ENCODE measurements at places on chromosomes 12 and 14.

DNA sequence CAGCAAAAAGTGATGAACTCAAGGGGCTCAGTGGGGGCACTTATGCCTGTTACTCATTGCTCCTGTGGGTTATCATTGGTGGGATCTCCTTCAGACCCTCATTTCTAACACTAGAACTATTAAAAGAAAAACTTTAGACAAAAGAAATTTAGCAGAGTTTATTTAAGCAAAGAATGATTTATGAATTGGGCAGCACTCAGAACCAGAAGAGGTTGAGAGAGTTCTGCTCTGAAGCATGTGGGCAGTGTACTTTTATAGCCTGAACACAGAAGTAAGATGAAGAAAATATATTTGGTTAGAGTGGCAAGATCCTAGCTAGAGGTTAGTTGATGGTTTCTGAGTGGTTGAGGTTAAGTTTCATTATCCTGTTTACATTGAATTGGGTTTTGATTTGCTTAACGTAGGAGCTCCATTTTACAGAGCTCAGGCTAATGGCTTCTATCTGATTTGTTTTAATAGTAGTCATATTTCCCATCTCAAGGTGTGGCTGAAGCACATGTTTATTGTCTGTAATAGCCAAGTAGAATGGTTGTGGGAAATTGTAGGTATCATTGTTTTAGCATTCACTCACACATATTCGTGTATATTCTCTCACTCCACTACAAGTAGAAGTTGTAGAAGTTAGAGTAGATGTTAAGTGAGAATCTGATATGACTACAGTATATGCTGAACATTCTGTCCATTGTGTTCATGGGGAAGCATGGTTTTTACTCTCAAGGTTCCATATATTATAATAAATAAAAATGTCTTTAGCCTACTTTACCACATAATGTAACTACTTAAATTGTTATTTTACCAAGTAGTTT lies 27.6 kb downstream of the LEMD3 start:
- no peak for DNase-seq

- DNase-seq, result no peak
Measured at GRCh38 chr12:109592195-109592904, 18.8 kb downstream of the MVK start.

DNA sequence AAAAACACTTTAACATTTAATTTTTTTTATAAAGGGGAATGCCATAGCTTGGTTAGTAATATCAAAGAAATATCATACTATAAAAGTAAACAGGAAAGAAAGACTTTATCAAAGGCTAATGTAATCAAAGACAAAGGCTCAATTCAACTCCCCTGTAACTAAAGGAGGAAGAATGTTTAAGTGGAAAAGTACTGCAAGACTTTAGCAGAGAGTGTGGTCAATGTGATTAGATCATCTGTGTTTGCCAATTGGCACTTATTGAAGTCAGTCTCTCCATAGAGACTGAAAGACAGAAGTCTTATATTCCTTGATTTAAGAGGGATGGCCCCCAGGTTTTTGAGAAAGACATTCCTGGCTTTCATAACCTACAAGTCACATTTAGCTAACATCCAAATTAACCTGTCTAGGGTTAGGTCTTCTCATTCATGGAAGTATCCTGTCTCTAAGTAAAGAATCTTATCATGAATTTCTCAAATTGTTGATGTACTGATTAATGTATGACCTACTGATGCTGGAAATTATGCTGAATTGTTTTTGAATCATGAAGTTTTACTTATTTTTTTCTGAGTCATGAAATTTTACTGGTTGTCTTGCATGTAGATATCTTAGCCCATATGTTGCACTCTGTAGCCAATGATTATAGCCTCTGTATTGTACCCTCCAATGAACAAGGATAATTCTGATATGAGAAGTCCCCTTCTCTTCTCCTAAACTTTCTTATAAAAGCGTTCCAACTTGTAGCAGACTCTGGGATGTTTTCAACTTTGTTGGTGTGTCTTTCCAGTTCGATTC lies 65.4 kb downstream of the ATXN7L3B start:
- no peak for DNase-seq

- no peak for DNase-seq
Measured at GRCh38 chr12:129339336-129339735, 486.1 kb downstream of the GLT1D1 start.

- no peak for DNase-seq
Measured at GRCh38 chr12:4417455-4417854, 28.2 kb downstream of the FGF6 start.

GRCh38 chr14:23319746-23320583 lies 1.3 kb upstream of the PABPN1 start:
- no peak for DNase-seq

DNA sequence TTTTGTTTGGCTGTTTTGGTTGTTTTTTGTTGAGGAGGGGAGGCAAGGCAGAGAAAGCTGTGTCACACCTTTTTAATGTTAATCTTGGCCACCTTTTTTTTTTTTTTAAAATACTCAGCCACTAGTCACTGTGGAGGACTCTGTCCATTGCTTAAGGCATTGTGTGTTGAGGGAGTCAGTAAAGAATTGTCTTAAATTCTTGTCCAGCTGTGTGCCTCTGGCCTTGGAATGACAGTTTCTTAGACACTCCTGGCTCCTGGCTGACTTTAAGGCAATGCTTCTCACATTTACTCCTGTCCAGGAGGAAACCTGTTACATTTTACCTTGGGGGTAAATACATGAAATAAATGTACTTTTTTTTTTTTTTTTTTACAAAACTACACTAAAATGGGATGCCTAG lies 18.1 kb upstream of the SMCO2 start:
- no peak for DNase-seq

DNA sequence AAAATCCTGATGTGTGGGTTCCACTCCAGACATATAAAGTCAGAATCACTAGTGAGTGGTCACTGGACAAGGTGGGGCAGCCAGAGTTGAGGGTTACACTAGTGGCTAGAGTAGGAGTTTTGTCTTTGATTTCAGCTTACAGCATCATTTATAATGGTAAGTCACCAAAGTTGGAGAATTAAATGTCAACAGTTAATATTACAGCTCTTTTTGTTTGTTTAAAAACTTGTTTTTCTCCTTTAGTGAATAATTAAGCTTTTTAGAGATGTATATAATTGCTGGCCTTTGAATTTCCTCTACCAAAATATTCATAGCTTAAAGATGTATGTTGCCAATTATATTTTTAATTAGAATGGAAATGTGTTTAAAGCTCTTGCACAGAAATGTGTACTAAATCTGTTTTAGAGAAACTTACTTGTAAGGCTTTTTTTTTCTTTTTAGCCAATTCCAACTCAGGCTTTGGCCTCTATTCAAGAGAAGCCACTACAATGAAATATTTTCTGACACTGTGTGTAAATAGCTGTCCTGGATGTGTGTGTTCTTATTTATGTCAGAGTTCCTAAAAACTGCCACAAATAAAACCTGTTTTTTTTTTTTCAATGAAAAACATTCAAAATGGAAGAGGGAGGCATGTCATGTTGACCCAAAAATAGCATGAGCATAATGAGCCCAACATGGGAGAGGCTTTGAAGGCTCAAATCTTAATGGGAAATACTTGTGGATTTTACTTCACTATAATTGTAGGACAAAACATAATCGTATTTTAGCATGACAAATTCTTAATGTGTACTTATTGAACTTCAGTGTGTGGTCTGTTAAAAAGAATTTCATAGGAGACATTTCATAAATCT lies 92.2 kb downstream of the TBC1D30 start:
- no peak for DNase-seq

DNA sequence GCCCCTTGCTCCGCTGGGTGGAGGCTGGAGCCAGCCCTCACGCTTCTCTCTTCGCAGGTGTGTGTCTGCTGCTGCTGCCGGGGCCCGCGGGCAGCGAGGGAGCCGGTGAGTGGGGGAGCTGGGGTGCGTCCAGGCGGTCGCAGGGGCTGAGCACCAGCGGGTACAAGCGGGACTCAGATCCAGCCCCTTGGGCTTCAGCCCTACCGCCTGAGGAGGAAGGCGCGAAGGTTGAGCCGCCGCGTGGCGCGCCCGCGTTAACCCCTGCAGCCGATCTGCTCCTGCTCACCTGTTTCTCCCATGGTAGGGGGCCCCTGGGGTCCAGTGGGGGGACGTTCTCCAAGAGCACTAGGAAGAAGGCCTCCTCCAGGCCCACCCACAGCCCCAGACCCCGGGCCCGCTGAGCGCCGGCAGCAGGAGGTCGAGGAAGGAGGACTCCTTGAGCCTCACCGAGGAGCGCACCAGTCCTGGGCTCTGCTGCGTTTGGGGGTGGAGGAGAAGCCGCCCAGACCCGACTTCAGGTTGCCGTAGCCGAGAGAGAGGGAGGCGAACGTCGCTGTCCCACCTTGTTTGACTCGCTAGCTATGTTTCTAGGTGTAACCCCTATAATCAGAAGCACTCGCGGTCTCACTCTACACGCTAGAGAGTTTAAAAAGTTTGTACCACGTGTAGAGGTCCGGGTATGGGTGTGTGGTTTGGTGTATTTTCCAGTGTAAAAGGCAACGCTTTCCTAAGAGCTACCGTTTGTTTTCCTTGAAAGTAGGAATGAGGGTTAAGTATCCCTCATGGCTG lies 834 bp downstream of the COCH start:
- DNase-seq, result peak; percentile 8

DNA sequence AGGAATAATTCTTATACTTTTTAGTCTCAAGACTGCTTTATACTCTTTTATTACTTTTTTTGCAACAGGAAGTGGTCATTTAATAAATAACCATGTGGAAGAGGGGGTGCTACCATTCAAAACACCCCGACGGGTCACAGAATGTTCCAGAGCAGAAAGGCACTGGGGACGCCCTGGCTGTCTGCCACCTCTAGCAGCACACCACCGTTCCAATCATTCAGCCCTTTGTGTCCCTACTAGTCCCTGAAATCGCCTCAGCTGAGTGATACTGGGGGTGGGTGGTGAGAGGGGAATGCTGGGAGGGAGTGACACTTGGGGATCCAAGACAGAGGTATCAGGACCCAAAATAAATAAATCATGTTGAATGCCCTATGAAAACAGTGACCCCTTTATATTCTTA lies 52.4 kb downstream of the MON2 start:
- no peak for DNase-seq

DNA sequence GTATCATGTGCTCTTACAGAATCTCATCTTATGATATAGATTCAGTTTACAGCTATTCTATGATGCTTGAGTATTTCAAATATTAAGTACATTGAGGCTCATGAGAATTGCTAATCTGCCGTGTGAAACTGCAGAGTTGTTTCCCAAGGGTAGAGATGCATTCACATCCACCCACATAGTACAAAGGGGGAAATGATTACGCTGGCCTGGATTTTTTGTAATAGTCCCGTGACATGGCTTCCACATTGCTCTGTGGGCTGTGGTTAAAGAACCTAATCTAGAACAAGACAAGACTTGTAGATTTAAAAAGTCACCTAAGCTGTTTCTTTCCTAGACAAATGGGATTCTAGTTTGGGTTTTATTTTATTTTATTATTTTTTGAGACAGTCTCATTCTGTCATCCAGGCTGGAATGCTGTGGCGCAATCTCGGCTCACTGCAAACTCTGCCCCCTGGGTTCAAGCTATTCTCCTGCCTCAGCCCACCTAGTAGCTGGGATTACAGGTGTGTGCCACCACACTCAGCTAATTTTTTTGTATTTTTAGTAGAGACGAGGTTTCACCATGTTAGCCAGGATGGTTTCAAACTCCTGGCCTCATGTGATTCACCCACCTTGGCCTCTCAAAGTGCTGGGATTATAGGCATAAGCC lies 13.0 kb upstream of the RIOX1 start:
- DNase-seq, result no peak

DNA sequence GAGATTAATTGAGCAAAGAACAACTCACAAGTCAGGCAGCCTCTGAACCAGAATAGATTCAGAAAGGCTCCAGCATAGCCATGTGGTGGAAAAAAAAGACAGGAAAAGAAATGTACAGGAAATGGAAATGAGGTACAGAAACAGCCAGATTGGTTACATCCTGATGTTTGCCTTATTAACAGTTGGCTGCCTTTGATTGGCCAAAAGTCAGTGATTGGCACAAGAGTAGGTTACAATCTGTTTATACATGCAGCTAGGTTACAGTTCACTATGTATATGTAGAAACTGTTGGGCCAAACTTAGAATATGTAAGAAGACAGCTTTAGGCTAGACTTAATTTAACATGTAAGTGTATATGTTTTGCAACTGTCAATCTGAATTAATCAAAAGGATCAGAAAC lies 118.9 kb downstream of the UNC79 start:
- no peak for DNase-seq

DNA sequence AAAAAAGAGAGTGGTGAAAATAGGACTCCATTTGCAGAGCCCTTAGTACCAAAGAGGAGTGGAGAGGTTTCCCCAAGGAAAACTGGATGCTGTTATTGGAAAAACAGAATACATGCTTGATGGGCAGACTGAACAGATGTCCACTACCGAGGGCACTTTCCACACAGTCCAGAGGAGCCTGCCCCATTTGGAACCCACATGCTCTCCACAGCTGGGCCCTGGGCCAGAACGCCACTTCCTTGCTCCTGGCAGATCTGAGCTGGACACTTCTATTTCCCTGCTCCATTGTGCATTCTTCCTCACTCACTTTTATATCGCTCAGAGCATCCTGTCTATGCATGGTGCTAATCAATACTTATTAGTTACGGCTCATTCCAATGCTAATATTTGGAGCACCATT lies 249.9 kb downstream of the SLC15A4 start:
- no peak for DNase-seq

DNA sequence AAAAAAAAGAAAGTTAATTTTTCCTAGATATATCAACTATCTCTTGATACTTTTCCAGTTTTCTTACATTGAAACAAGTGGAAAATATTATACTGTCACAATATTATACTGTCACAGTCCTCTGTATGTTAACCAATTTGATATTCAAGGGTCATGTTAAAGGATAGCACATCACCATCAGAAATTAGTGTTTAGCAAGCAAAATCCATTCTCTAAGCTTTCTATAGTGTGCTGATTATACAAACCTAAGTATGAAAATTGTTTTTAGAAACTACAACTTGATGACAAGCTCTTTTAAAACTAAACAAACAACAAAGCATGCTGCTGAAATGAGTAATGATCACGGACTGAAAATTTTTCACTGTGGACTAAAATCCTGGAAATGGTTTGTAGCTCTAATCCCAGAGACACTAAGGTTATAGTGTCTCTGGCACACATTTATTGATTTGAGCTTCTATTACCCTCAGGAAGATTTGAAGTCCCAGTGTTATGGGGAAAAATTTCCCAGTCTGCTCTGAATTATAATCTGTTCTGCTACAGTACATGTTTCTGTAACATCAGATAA lies 9.7 kb downstream of the SPTSSA start:
- no peak for DNase-seq

DNA sequence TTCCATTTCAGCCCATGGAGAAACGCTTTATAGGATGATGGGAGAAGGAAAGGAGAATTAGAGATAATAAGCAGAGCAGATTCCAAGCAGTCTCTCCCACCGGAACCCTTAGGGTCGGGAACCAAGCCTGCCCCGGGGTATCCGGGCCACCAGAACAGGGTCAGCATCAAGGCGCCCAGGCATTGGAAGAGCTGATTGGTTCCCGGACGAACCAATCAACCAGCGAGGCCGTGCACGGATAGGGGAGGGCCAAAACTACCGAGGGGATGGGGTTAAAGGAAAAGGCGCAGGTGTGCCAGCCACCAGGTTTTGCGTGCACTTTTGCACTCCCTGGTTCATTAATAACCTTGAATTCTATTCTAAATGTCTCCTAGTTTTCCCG lies 1.7 kb downstream of the PPM1H start:
- peak; percentile 31 for DNase-seq
